ENCODE measurements at places on chromosomes 2 and 18.

DNA sequence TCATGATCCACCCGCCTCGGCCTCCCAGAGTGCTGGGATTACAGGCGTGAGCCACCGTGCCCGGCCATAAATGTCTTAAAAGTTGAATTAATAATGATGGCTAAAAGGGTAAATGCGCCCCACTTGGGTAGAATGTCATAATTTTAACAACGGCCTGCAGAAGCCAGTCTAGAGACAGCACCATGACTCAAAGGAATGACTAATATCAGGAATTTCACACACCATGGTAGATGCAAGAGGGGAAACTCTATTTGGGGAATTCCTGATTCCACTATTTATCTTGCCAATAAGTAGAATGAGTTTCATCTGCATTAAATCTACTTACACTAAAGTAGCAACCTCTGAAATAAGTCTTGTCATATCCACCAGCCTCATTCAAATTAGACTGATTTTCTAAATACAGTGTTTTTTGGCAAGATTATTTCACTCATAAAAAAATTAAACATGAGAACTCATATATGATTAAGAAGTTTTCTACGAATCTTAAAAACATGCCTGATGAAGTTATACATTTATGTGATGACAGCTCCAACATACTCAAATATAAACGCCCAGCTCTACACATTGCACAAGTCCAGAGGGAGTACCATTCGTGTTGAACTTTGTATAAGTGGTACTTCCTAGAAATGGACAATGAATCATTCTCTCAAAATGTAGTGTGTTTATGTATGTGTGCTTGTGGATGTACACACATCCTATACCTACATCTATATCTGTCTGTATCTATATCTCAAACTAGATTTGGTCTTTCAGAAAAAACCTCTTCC lies 309.7 kb downstream of the IRS1 start:
- DNase-seq = no peak

GRCh38 chr2:225889452-225889851 lies 489.9 kb downstream of the NYAP2 start:
- DNase-seq = no peak

DNA sequence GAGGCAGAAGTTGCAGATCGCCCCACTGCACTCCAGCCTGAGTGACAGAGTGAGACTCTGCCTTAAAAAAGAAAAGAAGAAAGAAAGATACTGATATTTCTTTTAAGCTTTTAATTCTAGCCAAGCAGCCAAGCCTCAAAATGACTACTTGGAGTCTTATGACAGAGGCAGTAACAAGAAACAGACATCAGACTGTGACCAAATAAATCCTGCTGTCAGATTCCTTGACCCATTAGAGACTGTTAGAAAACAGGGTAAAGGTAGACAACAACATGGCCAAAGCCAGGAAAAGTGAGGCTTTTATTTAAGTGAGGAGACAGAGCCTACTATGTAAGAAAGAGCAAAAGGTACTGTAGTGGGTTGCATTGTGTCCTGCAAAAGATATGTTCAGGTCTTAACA lies 83.4 kb upstream of the NARS1 start:
- DNase-seq = no peak

DNA sequence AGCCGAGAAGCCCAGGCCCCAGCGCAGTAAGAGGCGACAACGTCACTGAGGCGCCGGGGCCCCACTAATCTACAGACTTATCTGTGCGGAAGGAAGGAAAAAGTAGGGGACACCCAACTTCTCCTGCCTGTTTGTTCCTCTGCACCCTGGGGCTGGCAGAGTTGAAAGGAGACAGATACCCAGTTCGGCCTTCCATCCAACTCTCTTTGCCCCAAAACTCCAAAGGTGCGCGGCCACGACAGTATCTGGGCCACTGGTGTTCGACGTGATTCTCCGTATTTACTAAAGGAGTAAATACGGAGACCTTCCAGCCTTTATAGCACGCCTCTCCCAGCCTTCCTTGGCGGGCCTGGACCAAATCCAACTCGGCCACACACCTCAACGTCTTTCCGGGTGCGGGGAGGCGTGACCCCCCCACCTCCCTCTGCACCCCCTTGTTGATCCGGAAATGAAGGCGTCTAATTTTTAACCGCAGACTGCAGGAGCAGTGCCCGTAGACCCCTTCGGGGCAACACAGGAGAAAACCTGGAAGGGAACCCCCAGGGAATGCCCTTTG lies 1.6 kb downstream of the SMAD7 start:
- DNase-seq = no peak

- DNase-seq = no peak
These were observed 231.1 kb downstream of the LRP1B start for GRCh38 chr2:141899740-141900139.

GRCh38 chr2:17637131-17637906 lies 96.8 kb downstream of the VSNL1 start:
- DNase-seq = no peak

GRCh38 chr2:88933980-88934379 lies 242.5 kb downstream of the RPIA start:
- no peak for DNase-seq

GRCh38 chr2:220764171-220764570 lies 807.9 kb downstream of the EPHA4 start:
- no peak for DNase-seq

- DNase-seq = no peak
These were observed 25.3 kb upstream of the RPL31 start for GRCh38 chr2:100976645-100977391.

GRCh38 chr2:172552547-172553291 lies 3.2 kb upstream of the PDK1 start:
- DNase-seq = no peak

GRCh38 chr2:173053043-173053699 lies 22.5 kb upstream of the MAP3K20 start:
- no peak for DNase-seq

DNA sequence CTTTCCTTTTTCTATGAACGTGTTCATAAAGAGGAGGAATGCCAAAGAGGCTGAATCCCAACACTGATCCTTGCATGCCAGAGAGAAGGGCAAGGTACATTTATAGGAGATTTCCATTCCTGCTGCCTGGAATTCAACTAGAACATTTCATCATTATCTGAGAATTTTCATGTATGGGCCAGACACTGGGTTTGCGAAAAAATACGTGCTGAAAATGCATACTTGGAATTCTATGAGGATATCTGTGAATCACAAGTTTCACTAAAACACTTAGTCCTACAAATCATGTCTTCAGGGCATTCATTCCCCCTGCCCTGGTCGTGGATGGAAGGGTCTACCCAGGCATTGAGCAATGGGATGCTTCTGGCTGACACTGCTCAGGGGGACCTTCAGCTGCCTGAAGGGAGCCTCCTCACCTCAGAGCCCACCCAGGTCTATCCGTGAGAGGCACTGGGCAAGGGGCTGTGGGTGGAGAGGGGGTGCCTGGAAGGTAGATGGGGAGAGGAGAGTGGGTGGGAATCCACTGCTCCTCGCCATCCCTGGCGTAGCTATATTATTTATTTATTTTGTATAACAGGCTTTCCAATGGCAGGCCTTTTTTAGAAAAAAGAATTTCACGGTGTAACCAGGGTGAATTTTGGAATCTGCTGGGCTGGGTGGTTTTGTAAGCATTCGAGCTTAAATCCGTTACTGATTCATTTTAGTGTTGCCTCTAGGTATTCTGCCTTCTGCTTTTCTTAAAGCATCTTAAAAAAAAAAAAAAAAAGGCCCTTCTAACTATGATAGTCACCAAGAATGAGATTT lies 560.6 kb upstream of the ID2 start:
- DNase-seq = no peak

- no peak for DNase-seq
These were observed 57.4 kb upstream of the ACKR3 start for GRCh38 chr2:236512267-236512666.

GRCh38 chr2:121333231-121333630 lies 48.2 kb upstream of the TFCP2L1 start:
- DNase-seq = no peak

GRCh38 chr18:77323640-77324299 lies 74.1 kb downstream of the GALR1 start:
- DNase-seq = no peak

GRCh38 chr18:57737400-57738060 lies 65.6 kb downstream of the ATP8B1 start:
- no peak for DNase-seq

DNA sequence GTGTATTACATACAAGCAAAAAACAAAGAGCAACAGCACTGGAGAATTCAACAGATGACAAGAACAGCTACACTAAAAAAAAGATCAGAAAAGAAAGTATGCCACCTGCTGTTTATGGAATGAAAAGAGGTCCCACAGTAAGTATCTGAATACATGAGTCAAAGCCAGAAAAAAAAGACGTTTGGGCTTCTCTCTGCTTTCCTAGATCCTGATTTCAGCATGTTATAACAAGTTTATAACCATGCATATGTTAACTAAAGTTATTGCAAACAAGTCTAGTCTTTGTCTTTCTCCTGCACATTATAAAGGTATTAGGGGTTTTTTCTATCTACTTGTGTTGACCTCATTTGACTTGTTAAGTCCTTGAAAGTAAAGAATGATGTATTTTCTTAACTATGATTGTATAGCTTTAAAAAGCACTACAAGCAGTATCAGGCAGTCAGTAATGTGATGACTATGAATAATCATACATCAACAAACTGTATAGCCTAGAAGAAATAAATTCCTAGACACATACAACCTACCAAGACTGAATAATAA lies 108.5 kb upstream of the COL5A2 start:
- no peak for DNase-seq
